NCI-H1417 treated with DMSO at 0.1 percent for 48 hours (cell line): ENCODE measurements at places on chromosomes 5 and 9.

DNA sequence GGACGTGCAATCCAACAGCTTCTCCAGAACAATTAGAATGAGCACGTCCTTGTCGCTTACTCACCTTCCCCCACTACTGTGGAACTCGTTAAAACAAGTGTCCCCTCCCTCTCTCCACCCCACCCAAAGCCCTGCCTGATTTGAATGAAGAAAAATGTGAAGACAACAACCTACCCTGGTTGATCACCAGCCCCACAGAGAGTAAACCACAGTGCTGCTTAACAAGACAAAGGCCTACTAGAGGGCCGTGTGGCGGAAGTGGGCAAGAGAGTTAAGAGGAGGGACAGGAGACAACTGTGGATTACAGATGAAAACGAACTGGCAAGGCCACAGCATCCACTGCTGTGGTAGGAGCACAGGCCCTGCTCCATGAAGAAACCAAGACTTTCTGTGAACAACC lies 51.1 kb downstream of the CDK5RAP2 start:
- no peak for DNase-seq

GRCh38 chr5:147065071-147065470 lies 169.8 kb upstream of the STK32A start:
- DNase-seq: no peak

GRCh38 chr5:168128557-168128956 lies 162.9 kb upstream of the WWC1 start:
- no peak for DNase-seq

GRCh38 chr5:158614951-158615350 lies 484.8 kb downstream of the EBF1 start:
- no peak for DNase-seq

- DNase-seq: no peak
These were observed 591.5 kb downstream of the RAB3C start for GRCh38 chr5:59174248-59174844.

DNA sequence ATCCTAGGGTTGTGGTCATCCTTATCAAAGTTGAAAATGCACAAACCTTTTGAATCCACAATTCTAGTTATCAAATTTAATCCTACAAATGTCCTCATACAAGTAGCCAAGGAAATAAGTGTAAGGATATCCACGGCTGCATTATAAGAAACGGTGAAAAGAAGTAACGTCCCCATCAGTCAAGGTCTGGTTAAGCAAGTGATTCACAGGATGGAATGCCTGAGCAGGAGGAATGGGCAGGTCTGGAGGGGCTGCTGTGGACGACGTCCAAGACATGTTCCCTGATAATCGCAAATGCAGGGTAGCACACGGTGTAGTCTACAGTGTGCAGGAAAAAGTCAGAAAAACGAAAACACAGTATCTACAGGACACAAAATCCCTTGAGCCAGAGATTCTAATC lies 118.6 kb downstream of the ADAMTS2 start:
- no peak for DNase-seq

- no peak for DNase-seq
These were observed 151.9 kb downstream of the ELAVL2 start for GRCh38 chr9:23674016-23674585.

DNA sequence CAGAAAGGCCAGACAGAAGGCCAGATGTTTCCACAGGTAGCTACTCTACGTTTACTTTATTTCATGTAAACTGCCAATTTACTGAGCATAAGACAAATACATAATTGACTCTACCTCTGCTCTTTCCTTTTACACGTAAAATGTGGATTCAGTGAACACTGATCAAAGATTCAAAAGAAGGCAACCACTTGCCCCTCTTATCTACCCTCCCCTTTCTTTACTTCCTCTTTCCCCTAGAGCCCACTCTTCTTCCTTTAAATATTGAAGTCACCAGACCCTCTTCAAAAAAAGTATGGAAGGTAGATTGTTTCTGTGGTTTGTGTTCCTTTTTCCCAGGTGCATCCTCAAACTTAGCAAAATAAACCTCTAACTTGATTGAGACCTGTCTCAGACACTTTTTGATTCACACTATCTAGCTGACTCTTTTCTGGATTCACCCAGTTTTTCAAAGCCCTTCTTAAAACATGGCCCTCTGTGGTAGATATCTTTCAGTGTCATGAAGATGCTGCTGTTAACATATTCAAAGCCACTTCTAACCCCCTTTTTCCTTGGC lies 6.7 kb downstream of the FAM114A2 start:
- DNase-seq: no peak

DNA sequence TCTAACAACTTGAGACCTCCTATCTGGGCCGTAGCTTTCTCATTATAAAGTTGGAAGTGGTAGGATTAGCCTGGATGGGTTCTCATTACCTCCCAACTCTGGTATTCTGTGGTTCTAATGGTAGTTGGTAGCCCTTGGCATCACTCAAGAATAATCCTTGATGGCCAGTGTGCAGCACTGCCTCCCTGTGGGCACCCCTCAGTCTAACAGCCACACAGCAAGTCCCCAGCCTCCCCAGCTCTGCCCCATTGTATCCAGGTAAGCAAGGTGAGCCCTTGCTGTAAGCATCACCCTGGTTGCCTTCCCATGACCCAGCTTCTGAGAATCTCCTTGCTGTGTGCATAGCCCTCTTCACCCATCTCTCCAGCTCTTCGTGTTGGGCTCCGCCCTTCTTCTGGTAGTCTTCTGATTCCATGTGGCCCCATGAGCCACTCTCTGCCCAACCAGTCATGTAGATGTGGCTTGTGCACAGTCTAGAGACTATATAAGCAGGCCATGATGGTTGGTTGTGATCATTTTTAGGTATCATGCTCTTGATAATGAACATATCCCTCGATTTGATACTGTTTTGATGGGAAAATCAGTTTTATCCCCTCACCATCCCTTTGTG lies 57.6 kb upstream of the GRHPR start:
- DNase-seq: no peak

GRCh38 chr9:98254228-98255060 lies 1.0 kb downstream of the TBC1D2 start:
- DNase-seq: no peak

GRCh38 chr5:178555005-178555404 lies 35.2 kb downstream of the COL23A1 start:
- DNase-seq: no peak

DNA sequence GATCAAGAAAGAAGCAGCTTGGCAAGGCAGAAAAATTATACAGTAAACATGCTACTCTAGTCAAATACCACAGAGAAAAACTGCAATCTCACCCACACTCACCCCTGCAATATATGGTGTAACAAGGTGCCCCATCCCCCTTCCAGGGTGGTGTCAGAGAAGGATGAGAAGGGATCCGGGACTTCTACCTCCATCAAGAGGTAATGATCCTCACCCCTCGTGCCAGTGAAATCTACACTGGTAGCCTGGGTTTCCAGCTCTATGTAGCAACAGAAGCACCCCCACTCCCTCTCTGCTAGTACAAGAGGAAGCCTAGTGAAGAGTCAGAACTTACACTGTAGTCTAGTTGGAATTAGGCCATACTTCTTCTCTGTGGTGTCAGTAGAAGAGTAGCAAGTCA lies 18.9 kb downstream of the SLCO4C1 start:
- DNase-seq: no peak

DNA sequence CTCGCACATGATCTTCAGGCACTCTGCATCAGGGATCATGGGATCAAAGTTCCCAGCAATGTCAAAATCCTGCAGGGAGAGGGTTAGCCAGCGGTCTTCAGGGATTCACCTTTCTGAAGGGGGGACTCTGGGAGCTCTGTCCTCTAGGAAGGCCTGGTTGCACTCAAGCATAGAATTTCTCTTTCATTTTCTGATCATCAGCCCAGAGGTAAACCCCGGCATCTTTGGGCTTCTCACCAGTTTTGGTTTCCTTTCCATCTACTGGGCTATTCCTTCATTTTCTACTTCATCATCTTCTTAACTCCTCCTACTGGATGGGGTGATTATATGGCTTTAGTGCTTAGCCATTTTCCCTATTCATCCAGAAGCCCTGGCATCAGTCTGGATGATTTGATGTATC lies 4.6 kb upstream of the DND1 start:
- no peak for DNase-seq

- DNase-seq: no peak
These were observed 144.3 kb downstream of the CDH12 start for GRCh38 chr5:22708770-22709328.

GRCh38 chr9:14170392-14170931 lies 143.5 kb downstream of the NFIB start:
- no peak for DNase-seq

DNA sequence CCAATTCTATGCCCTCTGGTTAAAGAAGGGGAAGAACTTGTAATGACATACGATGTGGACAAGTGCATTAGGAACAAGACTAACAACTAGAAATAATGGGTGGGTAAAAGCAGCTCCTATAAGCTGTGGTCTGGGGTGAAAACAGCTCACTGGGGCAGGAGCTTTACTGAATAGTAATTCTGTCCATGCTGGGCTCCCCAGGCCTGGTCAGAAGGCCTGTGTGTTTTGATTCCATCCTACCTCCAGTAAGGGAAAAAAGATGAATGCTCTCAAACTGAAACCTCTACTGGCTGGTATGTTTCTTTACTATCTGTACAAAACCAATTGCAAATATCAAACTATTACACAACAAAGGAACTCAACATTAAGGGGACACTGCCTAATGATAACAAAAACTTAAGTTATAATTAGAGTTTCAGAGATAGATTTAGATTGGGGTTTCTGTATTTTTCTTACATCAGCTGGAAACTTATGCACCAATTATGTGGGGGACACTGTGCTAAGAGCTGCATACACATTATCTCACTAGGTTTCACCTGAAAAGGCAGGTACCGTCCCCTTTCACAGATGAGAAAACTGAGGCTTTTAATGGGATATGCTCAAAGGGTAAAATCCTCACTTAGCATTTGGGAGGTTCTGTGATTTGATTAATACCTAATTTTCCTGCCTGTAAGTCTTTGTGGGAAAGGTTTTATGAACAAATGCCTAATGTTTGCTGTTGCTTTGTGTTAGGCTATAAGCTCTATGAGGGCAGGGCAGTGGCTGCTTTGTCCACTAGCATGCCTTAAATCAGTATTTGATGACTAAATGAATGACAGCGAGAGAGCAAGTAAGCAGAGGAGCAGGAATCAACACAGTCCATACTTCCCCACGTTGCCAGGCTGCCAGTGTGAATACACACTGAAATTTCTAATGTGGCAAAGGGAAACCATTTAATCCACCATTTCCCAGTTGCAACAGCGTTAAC lies 53.6 kb downstream of the ELL2 start:
- no peak for DNase-seq

- no peak for DNase-seq
These were observed 236.9 kb downstream of the CD180 start for GRCh38 chr5:66959653-66960052.

DNA sequence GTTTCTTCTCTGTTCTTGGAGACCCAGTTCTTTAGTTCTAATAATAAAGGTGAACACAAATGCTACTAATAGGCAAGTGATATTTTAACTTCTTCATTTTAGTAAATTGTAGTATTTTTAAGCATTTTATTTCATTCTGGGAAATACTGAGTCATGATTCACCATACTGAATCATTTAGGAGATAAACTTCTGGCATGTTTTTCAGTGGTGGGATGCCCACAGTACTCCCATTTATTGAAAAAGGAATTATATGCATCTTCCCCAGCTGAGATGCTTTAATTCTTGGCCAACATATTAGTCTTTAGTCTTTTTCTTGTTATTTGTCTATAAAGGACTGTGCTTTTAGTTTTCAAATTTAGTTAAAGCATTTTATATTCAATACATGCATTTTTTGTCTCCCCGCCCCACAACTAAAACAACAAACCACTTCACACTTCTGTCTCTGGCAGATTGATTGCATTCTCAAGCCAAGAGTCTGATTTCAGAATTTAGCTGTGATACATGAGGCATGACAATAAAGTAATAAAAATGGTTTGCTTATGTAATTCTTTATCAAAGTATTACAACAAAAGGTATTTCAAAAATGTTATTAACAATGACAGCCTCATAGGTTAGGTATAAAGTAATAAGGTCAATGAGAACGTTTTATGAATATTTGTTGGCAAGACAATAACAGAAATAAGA lies 125.2 kb upstream of the CDH18 start:
- peak; percentile 47 for DNase-seq

GRCh38 chr9:135661816-135662560 lies 1.1 kb upstream of the LCN9 start:
- DNase-seq: no peak

DNA sequence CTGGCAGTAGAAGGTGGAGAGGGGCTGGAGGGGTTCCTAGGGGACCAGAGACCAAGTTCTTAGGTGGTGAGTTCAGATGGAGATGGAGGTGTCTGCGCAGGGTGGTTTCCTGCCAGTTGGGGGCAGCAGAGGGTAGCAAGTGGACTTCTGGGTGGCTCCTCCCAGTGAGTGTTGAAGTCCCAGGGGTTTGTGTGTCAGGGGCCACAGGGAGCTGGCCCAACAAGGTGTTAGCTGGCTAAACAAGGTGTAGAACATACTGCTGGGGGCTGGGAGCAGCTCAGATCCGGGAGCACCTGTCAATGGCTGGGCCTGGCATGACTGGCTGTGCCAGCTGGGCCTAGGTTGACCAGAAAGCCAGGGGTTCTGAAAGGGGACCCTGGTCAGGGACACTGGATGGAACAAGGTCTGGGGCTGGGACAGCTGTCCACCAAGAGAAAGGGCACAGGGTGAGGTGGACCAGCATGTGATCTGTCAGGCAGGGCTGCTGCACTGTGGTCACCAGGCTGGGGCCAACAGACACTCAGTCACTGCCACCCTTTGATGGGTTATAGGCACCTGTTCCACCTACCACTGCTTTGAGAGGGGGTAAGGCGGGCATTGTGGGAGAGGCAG lies 35.6 kb downstream of the DAB2IP start:
- DNase-seq: no peak

- no peak for DNase-seq
These were observed 452.3 kb upstream of the PTGER4 start for GRCh38 chr5:40227366-40227765.

- DNase-seq: no peak
These were observed 16.1 kb downstream of the OLFML2A start for GRCh38 chr9:124793015-124793541.

- DNase-seq: no peak
These were observed 22.0 kb upstream of the RAD23B start for GRCh38 chr9:107261106-107261505.

GRCh38 chr9:117029341-117029740 lies 342.2 kb downstream of the TRIM32 start:
- no peak for DNase-seq

DNA sequence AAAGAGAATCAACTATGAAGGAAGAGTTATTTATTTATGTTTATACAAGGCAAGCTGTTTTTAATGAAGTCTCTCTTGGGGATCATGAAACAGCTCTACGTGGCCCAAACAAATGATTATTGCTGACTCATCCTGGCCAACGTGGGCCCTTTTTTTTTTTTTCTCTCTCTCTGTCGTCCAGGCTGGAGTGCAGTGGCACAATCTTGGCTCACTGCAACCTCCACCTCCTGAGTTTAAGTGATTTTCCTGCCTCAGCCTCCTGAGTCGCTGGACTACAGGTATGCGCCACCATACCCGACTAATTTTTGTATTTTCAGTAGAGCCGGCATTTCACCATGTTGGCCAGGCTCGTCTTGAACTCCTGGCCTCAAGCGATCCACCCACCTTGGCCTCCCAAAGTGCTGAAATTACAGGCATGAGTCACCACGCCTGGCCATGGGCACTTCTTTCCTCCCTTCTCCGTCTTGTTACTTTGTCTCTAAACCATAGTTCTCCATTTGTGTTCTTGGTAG lies 98.3 kb downstream of the BASP1 start:
- DNase-seq: no peak

- DNase-seq: no peak
These were observed 160.2 kb downstream of the SH3GL2 start for GRCh38 chr9:17739022-17739421.

- DNase-seq: no peak
These were observed 15.0 kb downstream of the ANKRD33B start for GRCh38 chr5:10578869-10579268.

- no peak for DNase-seq
These were observed 13.1 kb upstream of the IFNA5 start for GRCh38 chr9:21317956-21318923.

GRCh38 chr5:139671096-139671841 lies 23.1 kb downstream of the CXXC5 start:
- DNase-seq: no peak
